Mammary epithelial cell (primary cell): ENCODE measurements at places on chromosomes 11 and 22.

GRCh38 chr11:72579816-72580641 lies 94.2 kb downstream of the PDE2A start:
- no peak for DNase-seq

- DNase-seq, result no peak
These were observed 13.4 kb downstream of the KDELR3 start for GRCh38 chr22:38481162-38481870.

DNA sequence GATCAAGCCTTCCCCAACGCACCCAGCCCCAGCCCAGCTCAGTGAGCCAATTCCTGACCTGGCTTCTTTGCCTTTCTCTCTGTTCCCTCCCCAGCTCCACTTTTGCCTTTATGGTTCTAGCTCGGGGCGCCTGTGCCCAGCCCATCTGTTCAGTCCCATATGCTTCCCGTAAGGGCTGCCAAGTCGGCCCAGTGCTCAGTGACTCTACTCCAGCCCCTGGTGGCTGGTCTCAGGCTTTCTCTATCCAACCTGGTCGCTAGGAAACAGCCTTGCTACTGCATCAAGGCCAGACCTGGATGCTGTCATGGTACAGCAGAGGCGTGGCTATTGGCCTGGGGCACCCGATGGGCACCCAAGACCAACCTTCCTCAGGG lies 178.0 kb downstream of the DSCAML1 start:
- no peak for DNase-seq

GRCh38 chr11:61294717-61295595 lies at the start of gene VWCE:
Gene VWCE, minus strand, starts transcription at chr11:61295316. Its CDS starts 279 bp downstream, at chr11:61295037.
- DNase-seq, result peak; percentile 20
